ENCODE measurements at places on chromosomes 1 and 21.

GRCh38 chr21:16020878-16021277 lies 291.1 kb downstream of the USP25 start:
- DNase-seq, result no peak

GRCh38 chr1:47660622-47661021 lies 222.8 kb downstream of the FOXD2 start:
- no peak for DNase-seq

DNA sequence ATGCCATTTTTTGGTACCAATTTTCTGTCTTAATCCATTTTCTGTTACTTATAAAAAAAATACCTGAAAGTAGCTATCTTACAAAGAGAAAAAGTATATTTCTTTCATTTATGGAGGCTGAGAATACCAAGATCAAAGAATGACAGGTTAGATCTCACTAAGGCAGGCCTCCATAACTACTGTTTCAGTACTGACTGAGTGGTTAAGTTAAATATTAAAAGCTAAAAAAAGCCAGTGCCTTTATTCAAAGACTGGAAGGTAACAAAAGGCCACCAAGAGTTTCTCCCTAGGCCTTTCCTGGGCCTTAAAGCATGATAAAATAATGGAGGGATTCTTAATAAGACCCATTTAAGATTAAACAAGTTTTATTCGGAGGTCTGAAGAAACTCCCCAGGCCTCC lies 687.7 kb upstream of the ADGRL4 start:
- no peak for DNase-seq

GRCh38 chr1:59704716-59705115 lies 110.0 kb upstream of the HOOK1 start:
- no peak for DNase-seq

GRCh38 chr1:39575191-39576015 lies 1.2 kb downstream of the PABPC4 start:
- DNase-seq, result no peak

- DNase-seq, result no peak
These were observed 52.5 kb downstream of the NMNAT2 start for GRCh38 chr1:183365676-183366075.
